ENCODE measurements at places on chromosomes 1 and 21.
A peak's percentile ranks its signal among the peaks of the same experiment; 100 is the strongest.

- DNase-seq = peak; percentile 35
Measured at GRCh38 chr1:59414406-59415133, 117.7 kb downstream of the FGGY start.

DNA sequence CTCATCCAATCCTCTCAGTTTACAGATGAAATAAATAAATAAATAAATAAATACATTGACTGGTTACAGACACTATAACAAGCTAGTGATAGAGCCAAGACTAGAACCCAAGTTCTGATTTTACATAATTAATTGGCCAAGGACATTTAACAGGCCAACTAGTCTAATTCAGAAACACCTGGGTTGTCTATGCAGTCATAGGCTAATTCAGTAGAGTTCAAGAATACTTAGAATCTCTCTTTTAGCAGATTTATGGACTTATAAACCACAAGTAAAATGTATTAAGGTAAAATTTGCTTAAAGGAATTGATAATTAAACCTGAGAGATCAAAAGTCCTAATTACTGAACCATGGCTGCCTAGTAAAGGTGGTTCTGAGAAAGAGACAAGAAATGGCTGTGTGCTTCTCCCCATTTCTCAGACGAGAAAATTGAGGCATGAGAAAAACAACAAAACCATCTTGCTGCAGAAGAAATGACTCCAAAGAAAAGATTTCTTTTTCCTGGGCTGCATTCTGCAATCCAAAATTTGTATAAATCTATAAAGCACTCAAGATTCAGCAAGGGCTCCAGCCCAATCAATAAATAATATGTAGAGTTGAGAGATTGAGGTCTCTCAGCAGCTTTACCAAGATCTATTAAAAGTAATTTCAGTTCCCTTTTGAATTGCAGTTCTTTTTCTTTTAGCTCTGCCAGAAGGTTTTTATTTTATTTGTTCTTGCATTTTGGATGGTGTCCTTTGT, 98.3 kb downstream of the DUSP10 start:
- DNase-seq = no peak

DNA sequence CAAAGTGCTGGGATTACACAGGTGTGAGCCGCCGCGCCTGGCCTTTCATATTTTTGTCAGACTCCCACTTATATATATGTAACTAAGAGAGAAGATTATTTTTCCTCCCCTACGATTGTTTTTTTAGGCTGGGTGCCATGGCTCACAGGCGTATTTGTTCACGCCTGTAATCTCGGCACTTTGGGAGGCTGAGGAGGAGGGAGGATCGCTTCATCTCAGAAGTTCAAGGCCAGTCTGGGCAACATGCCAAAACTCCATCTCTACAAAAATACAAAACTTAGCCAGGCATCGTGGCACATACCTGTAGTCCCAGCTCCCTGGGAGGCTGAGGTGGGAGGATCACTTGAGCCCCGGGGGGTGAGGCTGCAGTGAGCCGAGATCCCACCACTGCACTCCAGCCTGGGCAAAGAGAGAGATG, 23.9 kb upstream of the ITLN2 start:
- DNase-seq = no peak

- DNase-seq = no peak
Measured at GRCh38 chr1:225886159-225887029, 2.6 kb downstream of the LEFTY1 start.

DNA sequence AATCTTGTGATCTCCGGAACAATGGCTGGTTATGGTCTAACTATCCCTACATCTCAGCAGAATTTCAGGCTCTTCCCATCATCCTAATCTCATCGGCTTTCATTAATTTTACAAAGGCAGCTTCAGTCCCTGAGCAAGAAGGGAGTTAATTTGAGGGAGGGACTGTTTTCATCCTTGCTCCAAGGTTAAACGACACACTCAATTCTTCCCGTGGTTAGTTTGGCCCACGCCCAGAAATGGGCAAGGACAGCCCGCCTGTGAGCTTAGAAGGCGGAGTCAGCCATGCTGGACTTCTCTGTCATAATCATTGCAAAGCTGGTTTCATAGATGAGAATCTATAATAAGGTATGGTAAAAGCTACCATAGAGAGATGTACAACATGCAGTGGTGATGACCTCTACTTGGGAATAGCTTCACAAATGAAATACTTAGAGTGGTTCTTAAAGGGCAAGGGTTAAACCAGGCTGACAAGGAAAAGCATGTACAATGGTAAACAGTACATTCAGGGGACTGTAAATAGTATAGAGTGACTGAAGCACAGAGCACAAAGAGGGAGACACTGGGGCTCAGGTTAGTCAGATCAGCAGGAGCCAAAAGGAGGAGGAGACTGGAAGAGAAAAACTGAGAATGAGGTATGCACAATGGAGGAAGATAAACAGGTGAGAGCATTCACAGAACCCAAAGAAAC, 108.8 kb downstream of the SMYD3 start:
- no peak for DNase-seq

- no peak for DNase-seq
Measured at GRCh38 chr1:15157524-15158399, 4.2 kb downstream of the TMEM51 start.

DNA sequence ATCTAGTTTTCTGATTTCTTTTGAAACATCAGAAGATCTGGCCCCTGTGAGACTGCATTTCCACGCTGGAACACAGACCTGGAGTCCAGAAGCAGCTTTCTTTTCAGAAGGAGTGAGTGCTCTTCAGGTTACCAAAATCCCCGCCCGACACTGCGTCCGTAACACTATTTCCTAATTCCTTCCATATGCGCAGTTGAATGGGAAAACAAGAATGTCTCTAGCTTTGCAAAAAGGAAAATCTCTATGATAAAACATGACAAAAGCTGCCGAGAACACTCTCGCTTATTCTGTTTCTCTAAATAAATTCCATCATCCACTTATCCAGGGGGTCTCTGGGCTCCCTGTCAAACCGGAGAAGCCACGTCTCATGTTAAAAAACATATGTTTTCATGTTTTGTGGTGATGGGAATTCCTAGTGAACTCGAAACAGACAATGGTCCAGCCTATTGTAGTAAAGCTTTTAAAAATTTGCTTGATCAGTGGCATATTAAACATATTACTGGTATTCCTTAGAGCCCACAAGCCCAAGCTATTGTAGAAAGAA, 67.7 kb downstream of the PLD5 start:
- no peak for DNase-seq

DNA sequence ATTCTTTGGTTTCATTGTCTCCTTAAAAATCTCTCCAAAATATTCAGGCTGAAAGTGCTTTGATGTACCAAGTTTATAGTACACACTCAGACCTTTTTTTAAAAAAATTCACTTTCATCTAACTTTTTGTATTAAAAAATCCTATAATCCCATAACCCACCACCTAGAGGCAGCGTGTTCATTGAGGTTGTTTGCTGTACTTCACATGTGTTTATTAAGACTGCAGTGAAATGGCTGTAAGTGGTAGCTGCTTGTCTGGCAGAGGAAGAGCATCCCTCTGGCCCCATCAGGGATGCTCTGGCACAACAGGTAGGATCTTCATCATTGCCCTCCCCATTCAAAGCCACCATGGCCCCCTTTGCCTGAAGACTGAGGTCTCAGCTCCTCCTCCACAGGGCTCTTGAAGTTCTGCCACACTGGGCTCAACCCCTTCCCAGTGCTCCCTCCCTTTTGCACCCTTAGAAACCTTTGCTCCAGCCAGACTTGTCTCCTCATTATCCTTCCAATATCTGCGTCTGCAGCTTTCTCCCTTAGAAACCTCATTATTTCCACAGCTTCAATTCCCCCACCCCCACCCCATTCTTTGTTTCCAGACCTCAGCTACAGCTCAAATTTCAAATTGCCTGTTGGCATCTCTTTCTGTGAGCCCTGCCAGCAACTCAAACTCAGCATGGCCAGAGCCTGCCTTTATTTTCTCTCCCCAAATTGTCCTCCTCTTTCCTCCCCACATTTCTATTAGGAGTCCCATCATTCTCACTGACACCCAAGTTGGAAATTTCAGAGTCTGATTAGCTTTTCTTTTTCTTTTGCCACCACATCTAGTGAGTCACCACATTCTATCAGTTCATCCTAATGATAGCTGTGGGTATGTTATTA, 369.6 kb upstream of the USP24 start:
- no peak for DNase-seq

DNA sequence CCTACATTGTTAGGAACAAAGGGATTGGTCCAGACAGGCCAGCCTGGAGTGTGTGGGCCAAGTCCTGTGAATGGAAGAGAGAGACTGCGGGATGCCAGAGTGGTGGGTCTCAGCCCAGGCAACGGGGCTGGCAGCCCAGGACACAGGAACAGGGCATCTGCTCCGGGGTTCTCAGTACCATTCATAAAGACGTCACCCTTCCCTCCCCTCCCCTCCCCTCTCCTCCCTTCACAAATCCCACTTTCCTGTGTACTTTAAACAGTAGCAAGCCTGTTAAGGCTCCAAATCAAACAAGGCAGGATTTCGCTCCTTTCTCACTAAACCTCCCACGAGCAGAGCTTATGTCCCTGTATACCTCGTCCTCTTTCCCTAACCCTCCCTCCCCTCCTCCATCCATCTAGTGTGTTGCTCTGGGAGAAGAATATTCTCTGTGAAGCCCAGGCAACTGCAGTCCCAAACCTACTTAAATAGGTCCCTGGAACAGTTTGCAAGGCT, 4.2 kb upstream of the PLXNA2 start:
- DNase-seq = no peak

- DNase-seq = no peak
Measured at GRCh38 chr1:107404756-107405155, 263.9 kb downstream of the NTNG1 start.

DNA sequence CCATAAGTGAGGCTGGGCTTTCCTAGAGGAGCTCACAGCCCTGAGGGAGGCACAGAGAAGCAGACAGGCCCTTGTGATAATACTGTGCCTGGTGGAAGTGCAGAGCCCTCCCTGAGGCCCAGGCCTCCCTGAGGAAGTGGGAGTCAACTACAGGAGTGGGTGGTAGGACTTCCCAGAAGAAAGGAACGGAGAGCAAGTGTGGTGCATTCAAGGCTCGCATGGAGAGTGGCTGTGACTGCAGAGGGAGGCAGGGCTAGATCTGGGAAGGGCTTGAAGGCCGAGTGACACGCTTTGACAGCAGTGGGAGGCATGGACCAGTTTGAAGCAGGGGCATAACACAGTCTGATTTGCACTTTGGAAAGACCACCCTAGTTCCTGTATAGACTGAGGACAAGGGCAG, 37.3 kb downstream of the AZIN2 start:
- DNase-seq = no peak

DNA sequence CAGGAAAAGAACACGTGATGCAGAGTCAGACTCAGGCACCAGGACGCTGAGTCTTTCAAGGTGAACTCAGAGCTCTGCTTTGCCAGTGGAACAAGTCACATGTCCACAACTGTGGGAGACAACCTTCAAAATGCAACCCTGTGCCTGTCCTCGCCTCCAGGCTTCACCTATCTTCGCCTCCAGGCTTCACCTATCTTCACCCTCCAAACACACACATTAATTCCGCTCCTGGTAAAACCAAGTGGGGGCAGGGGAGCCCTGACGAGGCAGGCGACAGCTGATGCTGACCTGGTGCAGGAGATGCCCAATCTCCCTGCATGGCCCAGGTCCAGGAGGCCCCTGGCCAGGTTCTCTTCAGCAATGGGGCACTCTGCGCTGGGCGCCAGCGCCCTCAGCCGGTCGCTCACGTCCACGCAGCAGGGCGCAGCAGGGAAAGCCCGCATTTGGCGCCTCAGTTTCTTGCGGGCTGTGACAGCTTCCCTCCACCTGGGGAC, 28.0 kb upstream of the LSS start:
- DNase-seq = peak; percentile 85

GRCh38 chr1:178609015-178609414, 96.1 kb downstream of the TEX35 start:
- DNase-seq = no peak
